ENCODE measurements at places on chromosomes 16 and 17.
A peak's percentile ranks its signal among the peaks of the same experiment; 100 is the strongest.

GRCh38 chr16:14548933-14549788, 80.9 kb downstream of the PARN start:
- DNase-seq = no peak

- no peak for DNase-seq
Measured at GRCh38 chr17:61766520-61766919, 96.8 kb downstream of the BRIP1 start.

GRCh38 chr17:19371259-19372010, 6.9 kb upstream of the MAPK7 start:
- DNase-seq = peak; percentile 69

DNA sequence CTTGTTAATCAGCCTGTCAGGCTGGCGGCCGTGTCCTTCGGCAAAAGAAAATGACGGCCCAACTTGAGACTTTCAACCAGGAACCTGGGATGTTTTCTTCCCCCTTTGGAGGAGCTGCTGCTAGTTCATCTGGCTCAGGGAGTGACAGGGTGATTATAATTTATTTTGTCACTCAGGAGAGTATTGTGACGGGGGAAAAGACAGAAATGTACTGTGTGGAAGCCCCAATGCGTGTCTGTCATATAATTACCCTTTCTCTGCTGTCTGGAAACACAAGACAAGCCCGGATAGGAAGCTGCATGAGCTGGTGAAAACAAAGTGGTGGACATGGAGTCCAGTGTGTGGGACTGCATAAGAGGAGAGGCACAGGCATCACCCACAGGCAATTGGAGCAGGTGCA, 326.2 kb upstream of the HSBP1 start:
- no peak for DNase-seq

GRCh38 chr17:48297825-48298224, 132.2 kb downstream of the SKAP1 start:
- no peak for DNase-seq

- DNase-seq = no peak
Measured at GRCh38 chr16:21026846-21027245, 123.8 kb downstream of the DNAH3 start.

- no peak for DNase-seq
Measured at GRCh38 chr16:27816561-27816960, 247.0 kb downstream of the GSG1L start.

GRCh38 chr17:27269974-27270373, 23.9 kb upstream of the WSB1 start:
- DNase-seq = no peak

DNA sequence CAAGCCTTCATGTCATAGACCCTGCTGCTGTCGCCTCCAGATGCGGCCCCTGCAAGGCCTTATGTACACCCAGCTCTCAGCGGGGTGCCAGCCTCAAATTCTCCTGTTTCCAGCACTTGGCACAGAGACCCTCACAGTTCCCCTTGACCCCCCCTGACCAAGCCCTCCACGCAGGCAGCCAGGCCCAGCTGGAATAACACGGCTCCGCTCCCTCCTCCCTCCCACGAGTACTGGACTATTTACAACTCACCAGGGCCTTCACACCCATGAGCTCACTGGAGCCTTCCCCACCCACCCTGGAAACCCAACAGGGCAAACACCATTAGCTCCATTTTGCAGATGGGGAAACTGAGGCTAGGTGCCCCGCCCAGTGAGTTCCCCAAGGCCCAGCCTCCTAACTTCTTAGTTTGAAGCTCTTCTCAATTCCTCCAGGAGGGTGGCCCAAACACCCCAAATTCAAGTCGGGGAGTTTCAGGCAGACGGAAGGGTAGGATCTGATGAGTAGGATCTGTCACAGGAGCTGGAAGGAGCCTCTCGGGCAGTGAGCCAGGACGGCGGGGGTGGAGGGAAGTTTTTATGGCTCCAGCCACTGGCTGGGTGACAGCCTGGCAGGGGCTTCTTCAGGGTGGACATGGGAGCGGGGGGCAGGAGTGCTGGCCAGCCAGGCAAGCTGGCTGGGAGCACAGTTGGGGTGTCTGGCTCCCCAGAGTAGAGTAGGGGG, 17.5 kb upstream of the DLX4 start:
- DNase-seq = no peak

DNA sequence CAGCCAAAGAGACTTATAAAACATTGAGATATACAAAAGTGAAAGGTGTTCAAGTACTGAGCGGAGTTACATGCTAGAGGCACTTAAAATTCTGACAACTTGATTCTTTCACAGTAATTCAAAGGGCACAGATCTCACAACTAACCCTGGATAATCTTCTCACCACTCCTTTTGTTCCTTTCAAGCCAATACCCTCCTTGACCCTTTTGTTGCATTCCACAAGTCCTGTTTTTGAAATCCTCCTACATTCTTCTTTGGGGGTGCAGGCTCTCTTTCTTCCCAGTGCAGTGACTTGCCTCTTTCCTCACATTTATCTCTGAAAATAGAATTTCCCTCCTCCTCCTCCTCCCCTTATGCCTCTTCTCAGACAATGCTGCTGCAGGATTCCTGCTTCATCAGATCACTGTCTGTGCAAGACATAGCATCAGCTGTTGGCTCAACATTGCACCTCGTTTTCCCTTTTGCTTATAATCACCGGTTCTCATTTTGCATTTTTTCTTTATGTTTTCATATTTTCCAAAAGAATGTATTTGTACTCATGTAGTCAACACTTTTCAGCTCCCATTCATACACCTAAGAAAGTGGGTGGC, 199.3 kb downstream of the CDH8 start:
- DNase-seq = no peak

DNA sequence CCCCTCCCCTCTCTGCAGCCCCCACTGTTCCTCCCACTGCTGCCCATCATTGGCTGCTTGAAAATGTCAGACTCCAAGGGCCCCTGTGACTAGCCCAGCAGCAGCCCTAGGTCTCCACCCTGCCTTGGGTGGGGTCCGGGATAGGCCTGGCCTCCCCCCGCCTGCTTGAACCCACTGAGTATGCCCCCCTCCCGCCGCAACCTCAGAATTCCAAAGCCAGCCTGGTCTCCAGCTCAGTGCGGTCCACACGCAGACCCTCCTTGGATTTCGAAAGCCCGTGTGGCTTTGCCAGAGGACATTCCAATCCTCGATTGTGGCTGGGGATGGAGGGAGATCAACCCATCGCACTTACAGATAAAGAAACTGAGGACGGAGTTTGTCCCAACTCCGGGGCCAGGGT, 6.4 kb downstream of the DPEP1 start:
- no peak for DNase-seq

- DNase-seq = no peak
Measured at GRCh38 chr16:85592700-85593493, 20.2 kb upstream of the GSE1 start.

DNA sequence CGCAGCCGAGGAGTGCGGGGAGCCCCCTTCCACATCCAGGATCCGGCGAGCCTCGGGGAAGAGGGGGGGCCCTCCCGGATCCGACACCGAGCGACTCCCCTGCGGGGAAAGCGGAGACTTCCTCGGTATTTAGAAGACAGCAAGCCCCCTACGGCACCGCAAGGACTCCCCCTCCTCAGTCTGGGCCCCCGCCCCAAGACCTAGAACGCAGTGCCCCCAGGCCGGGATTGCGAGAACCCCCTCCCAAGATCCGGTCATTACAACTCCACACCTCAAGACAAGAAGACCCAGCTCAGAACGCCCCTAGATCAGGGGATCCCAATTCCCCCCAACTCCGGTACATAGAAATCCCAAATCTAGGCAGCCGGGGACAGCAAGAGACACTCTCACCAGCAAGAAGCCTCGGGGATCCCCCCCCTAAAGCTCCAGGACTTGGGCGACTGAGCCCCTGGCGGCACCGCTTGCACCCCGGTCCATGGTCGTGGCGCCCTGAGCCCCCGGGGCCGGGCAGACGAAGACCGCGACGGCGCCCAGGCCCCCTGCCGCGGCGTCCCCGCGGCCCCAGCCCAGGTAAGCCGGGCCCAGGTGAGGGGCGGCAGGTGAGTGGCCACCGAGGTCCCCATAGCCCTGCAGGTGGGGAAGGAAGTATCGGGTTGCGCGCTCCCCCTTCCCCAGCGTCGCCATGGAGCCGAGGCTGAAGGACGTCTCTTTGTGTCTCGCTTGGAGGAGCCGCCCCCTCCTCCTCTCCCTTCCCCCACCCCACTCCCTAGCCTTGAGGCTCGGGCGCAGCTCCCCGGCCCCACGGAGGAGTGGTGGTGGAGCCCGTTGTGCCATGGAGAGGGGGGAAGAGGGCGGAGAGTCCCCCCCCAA, 641 bp downstream of the SBK1 start:
- no peak for DNase-seq

DNA sequence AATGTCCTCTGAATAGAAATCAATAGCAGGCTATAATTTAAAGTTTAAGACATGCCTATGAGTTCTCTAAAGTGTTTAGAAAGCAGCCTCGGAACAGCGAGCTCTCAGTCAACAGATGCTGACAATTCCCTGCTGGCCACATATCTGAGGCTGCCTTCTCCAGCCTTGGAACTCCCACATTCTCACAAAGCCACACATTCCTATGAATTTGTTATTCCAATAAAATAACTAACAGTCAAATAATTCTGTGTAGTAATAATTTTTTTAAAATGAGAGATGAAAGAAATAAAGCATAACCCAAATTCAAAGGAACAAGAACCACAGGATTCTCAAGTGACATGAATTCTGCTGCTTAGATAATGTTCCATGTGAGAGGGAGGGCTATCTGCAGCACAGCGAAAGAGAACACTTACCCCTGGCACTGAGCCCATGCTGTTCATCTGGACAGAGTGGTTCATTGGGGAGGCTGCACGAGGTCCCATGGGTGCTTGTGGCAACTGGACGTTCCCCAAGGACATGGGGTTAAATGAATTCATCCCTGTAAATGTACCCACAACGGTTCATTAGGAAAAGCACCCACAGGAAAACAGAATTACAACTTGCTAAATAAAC, 56.9 kb upstream of the TRAP1 start:
- DNase-seq = no peak

DNA sequence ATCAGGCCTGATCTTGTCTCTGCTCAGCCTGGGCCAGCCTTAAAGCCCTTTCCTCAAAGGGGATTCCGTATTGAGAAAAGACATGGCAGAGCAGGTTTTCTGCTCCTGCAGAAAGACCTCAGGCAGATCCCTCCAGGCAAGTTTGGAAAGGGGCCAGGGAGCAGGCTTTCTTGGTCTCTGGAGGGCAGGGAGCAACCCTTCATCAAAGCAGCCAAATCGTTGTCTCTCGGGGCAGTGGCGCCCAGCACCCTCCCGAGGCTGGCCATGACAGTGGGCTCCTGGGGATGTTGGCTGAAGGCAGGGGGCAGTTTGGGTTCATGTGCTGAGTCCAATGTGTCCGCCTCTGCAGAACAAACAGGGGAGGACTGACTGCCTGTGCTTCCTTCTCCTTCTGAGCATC, 168.4 kb upstream of the WSCD1 start:
- DNase-seq = no peak

DNA sequence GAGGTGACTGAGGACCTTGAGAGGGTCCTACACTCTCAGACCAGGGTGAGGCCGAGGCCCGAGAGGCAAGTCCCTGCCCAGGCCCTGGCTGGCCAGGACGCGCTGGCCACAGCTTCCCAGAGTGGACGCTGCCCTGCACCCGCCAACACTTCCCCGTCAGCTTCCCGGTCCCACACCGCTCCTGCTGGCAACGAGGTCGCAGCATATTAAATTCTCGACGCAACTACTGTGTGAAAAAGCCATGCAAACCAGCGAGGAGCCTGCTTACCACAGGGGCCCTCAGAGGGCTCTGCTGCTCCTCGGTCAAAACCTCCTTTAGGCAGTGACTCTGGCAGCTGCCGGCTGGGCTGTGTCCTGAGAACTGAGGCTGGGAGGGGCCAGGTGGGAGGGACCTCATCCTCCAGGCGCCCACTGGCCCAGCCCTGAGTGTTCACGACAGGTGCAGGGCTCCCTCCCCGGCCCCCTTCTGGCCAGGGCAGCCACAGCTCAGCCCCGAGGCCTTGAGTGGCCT, 2.1 kb upstream of the TEX19 start:
- DNase-seq = no peak

All from hematopoietic multipotent progenitor cell treated with erythropoietin and hydrocortisone succinate and interleukin-3 and kit ligand, for 4 days (in vitro differentiated cells).